ENCODE measurements at places on chromosomes 11 and 22.

GRCh38 chr11:7851391-7851790, 54.6 kb upstream of the OR5P2 start:
- no peak for DNase-seq

DNA sequence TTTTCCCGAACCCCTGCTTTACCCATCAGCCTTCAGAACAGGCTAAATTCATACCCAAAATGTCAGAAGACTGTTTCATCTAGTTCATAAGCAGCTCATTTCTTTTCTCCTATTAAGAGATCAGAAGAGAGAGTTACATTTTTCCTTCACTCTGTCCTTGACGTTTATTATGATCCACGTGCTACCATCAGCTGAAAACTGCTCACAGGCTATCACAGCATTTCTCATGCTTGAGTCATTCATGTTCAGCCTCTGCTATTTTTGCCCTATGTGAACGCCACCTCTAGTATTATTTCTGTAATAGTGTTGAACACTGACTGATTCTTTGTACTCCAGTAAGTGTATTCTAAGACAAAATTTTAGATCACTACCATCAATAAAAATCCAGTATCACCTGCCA, 51.9 kb downstream of the SLC1A2 start:
- no peak for DNase-seq

GRCh38 chr11:108620958-108621772, 27.6 kb upstream of the EXPH5 start:
- DNase-seq: no peak

DNA sequence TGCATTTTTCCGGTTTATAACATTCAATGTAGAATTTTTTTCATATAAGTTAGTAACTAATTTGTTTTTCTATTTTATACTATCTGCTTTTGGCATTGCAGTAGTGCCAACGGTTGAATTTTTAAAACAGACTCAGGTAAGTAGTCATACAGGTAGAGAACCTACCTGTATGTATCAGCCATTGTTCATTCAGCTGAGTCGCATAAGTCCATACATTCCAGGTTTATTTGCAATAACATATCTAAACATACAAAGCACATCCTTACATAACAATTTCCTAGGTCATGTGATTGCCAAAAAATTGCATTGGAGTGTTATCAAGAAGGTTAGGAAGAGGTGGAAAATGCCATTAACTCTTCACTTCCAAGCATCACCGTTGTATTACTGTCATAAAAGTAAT, 1059.3 kb upstream of the CNTN5 start:
- no peak for DNase-seq

- DNase-seq: no peak
Observed at GRCh38 chr11:86301742-86302091, 323 bp upstream of the HIKESHI start.

DNA sequence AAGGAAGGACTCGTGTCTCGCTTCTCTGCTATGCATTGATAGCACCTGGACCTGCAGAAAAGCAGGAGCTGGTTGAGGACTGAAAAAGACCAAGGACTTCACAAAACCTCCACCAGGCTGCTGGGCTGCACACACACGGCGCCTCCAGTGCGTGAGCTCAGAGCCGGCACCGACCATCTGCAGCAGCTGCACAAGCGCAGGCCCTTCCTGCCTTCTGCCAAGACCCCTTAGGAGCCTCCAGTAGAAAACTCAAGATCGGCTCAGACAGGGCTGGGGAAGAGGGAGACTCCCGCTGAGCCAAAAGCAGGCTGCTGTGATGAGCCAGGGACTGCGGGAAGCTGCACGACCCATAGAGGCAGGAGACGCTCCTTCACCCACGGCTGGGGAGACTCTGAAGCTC, 70.9 kb downstream of the PHF21B start:
- no peak for DNase-seq

GRCh38 chr22:35894937-35895708, 133.5 kb downstream of the RBFOX2 start:
- DNase-seq: no peak

DNA sequence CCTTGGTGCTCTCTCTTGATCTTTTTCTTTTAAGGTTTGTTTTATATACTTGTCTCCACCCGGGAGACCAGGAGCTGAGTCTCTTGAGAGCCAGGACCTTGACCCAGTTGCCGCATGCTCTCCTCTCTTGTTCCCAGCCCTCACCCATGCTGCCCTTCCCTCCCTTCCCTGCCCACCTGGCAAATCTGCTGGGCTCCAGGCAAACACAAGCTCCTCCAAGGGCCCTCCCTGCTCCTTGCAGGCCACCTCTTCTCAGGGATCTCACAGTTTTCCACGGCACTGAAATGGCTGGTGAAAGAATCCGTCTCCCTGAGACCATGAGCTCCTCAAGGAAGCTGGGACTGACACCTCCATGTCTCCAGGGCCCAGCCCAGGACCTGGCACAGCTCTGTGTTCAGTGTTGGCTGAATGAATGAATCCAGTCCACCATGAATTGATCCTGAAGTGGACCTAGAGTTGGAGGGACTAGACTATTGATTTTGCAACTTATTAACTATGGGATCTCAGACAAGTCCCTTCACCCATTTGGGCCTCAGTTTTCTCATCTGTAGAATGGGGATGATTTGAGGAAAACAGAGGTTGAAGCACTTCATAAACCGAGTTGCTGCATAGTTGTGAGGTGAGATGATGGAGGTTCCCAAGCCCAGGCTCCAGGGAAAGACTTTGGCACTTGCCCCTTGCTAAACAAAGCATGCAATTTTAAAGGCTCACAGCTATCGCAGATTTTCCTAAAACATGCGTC, 25.1 kb upstream of the FBLN1 start:
- no peak for DNase-seq

- no peak for DNase-seq
Observed at GRCh38 chr11:43690929-43691725, 10.6 kb downstream of the HSD17B12 start.

DNA sequence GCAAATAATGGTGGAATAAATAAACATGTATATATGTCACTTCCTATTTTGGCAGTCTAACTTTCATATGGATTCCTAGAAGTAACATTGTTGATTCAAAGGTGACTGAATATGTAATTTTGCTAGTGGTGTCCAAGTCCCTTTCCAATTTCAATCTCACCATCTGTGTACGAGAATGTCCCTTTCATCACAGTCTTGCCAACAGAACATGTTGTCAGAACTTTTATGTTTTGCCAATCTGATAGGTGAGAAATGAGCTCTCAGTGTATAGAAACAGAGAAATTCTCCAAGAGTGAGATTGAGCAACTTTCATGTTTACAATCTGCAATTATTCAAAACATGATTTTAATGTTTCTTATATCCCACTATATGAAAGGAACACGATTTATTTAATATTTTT, 167.5 kb downstream of the CNTN5 start:
- no peak for DNase-seq

DNA sequence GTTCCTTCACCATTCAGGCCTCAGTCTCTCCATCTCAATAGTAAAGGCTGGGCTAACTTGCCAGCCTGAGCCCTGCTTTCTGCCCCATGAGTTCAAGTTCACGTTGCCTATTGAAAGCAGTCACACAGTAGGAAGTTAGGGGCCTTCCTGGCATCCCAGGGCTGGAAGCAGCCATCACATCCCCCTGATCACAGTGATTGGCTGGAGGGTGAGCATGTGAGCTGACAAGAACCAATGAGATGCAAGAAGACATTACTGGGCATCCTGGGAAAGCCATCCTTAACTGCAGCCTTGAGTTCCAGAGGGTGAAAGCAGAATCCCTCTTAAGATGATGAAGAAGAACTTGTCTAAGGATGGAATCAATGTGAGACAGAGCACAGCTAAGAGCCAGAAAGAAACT, 29.1 kb downstream of the IRAG1 start:
- DNase-seq: no peak

DNA sequence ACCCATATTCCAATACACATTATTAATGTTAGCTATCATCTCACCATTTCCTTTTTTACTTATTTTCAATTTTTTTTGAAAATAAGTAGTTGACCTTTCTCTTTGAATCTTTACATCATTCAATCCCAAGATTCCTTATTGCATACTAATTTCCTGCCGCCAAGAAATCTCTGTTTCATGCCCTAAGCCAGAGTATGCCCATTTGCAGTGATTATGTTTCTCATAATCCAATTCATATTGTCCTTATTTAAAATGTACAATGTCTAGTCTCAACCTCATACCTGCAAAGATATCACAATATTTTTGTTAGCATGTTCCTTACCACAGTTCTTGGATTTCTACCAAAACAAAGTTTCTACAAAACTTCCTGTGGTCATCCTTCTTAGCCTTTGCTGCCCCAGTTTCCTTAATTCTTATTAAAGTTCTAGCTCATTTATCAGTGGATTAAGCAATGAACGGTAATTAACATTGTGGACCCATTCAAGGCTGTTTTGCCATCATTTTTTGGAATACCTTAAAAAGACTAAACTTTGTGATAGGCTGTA, 75.3 kb downstream of the CD44 start:
- DNase-seq: no peak

DNA sequence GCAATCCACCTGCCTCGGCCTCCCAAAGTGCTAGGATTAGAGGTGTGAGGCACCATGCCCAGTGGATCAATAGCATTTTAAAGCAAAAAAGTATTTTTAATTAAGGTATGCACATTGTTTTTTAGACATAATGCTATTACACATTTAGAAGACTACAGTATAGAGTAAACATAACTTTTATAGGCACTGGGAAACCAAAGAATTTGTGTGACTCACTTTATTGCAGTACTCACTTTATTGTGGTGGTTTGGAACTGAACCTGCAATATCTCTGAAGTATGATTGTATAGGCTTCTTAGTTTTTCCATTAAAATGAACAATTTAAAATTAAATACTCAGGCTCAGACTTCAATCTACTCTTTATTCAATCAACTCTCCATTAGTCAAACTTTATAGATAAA, 17.5 kb upstream of the CD3E start:
- no peak for DNase-seq

DNA sequence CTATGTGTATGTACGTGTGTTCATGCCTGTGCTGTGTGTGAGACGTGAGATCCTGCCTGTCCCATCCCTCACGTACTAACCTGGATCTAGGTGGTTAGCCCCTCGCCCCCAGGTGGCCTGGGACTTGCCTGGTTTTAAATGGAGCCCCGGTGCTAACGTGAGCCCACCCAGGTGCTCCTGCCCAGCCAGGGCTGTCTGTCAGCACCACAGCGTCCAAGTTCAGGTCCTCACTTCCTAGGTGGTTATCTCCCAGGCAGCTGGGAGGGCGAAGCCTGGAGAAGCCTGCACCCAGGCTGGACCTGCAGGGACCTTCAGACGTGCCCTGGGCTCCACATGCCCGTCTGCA, 86.0 kb downstream of the KCNQ1 start:
- no peak for DNase-seq

GRCh38 chr11:61392981-61393595, 701 bp downstream of the TMEM216 start:
- no peak for DNase-seq

DNA sequence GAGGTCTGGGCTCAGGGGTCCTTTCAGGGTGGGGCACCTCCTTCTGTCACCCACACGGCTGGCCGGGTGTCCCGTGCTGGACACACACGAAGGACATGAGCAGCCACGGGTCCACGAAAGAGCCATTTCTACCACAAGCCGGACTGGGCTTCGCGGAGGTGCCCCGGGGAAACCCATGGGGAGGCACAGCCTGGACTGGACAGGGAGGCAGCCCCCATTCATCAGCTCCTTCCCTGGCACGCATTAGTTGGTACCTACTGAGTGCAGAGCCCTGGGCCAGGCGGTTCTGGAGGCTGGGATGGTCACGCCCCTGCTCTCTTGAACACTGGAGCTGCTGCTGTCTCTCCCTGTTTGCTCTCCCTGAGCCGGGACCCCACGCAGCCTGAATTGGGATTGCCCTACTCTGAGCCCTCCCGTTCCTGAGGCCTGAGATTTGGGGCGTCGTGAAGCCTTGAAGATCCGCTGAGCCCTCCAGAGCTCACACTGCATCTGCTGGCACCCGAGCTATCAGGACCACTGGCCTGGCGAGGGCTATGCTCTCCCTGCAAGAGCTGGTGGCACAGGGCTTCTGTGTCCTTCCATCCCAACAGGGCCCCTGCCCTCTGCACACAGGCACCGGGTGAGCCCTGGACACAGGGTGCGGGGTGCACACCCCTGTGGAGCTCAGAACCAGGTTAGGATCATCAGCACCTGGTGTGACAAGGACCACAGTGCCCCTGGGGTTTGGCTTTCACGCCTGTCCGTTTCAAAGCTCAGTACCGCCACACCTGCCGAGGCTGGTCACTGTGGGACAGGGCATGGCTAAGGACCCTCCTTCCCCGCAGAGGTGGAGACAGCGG, 84.6 kb downstream of the MYEOV start:
- no peak for DNase-seq

DNA sequence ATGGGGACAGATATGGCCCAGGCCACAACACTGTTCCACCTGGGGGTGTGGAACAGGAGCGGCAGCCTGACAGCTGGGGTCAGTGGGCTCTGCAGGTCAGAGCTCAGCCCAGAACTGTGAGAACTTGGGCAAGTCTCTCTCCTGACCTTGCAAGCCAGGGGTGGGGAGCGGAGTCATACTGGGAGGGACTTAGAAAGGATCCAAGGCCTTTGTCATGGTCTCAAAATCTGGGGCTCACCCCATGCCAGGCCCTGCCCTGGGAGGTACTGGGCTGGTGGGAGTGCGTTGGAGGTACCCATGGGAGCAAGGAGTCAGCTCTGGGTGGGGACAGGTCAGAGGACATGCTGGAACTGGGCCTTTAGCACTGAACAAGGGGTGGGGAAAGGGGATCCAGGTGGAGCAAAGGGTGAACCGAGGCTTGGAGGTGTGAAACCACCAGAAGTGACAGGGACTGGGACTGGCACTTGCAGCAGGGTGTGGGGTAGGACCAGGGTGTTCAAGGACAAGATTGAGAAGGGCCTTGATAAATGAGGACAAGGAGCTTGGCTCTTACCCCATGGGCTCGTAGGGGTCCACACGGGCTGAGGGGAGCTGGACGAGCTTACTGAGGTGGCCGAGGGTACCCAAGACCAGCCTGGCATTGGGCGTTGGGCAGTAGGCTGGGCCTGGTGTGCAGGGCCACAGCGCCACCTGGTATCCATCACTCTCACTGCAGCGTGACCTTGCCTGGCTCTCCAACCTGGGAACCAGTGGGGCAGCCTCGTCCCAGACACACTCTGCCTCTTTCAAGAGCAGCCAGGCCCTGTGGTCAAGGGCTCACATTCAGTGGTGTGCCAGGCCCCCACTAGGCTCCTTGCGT, 7.4 kb upstream of the PMM1 start:
- DNase-seq: peak; percentile 22

- no peak for DNase-seq
Observed at GRCh38 chr22:47232753-47233152, 470.3 kb downstream of the TBC1D22A start.
